Renal cortical epithelial cell (primary cell): ENCODE measurements at places on chromosomes 5 and 9. TPM values are rescaled to one million over a fixed set of nuclear protein-coding genes. Genes with fewer than 3 reads are reported as not detected.

GRCh38 chr5:180487556-180487955, 6.6 kb upstream of the CNOT6 start:
- no peak for DNase-seq

GRCh38 chr5:115838885-115839518, 2.4 kb downstream of the ATG12 start:
- DNase-seq, result peak; percentile 71

- no peak for DNase-seq
Observed at GRCh38 chr5:176530983-176531901, 6.0 kb downstream of the RNF44 start.

DNA sequence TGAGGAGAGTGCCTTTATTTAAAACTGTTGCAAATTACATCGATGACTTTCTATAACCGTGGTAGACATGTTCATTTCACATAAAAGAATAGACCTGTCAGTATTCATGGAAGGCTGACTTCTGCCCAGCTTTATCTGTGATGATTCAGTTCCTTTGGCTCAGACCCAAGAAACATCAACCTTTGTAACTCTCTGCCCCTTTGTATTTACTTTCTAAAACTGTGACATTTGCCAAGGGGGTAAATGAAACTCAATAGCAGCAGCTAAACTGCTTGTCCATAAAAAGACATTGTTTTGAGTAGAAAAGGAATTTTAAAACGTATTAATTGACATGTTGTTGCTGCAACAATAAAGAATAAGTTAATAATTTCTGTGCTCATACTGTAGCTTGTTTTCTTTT, 137.8 kb upstream of the ANKH start:
- peak; percentile 95 for DNase-seq

- no peak for DNase-seq
Observed at GRCh38 chr5:151127926-151128325, 29.7 kb downstream of the ANXA6 start.

GPR151 gene
- not detected in 2 replicates for total RNA-seq
